ENCODE measurements at places on chromosomes 6 and 20.

DNA sequence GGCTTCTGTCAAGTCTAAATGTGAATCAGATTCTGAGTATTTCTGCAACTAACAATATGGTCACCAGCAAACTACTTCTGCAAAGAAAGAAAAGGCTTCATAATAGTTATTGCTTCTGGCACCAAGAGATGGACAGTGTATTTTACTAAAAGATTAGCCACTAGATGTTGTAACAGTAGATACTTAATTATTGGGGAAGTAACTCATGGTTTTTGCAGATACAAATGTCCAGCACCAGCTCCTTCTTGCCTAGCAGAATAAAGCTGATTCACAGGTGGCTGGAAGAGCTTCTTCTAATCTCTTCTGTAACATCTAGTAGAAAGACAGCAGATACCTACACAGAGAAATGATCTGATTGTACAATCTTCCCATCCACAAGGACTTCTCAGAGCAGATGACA is 21.2 kb downstream of the ATXN1 start:
- DNase-seq = no peak

GRCh38 chr20:46145713-46146112 is 27.6 kb downstream of the CD40 start:
- DNase-seq = no peak

- no peak for DNase-seq
Measured at GRCh38 chr20:47412083-47412482, 55.6 kb upstream of the ZMYND8 start.

GRCh38 chr6:16398587-16398986 is 160.2 kb downstream of the GMPR start:
- no peak for DNase-seq

- DNase-seq = no peak
Measured at GRCh38 chr20:33667245-33667675, 517 bp downstream of the ACTL10 start.

DNA sequence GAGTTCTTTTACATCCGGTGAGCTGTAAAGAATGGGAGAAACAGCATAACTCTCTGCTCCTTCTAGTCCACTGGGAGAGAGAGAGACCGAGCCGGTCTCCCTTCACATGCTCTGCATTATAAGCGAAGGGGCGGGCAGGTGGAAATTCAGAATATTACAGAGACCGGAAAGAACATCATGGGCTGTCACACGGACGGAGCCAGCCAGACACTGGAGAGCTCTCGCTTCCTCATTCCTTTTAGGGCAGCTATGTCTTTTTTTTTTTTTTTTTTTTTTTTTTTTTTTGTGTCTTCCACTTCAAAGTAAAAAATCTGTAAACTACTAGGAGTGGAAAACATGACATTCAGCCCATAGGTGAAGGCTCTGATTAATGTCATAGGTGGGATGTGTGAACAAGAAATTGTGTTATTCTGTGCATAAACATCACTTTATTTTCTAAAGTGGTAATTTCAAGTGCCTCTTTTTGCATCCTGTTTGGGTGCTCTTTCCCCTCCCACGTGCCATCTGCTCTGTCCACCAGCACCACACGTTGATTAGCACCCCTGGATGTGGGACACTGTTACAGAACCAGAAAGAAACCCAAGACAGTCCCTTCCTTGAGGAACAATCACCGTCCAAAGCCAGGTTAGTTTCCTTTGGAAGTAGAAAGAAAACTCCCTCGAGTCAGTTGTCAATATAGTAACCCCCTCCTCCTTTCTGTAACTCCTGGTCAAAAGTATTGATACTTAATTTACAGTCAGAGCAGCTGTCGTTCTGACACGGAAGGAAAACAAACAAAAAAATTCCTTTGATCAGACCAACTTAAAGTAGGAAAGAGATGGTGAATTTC is at the start of gene TAGAP:
TAGAP (minus strand) TSS at position 93 of the 829 bp plus-strand sequence. CDS start 845 bp downstream, outside the sequence.
- DNase-seq = peak; percentile 77

DNA sequence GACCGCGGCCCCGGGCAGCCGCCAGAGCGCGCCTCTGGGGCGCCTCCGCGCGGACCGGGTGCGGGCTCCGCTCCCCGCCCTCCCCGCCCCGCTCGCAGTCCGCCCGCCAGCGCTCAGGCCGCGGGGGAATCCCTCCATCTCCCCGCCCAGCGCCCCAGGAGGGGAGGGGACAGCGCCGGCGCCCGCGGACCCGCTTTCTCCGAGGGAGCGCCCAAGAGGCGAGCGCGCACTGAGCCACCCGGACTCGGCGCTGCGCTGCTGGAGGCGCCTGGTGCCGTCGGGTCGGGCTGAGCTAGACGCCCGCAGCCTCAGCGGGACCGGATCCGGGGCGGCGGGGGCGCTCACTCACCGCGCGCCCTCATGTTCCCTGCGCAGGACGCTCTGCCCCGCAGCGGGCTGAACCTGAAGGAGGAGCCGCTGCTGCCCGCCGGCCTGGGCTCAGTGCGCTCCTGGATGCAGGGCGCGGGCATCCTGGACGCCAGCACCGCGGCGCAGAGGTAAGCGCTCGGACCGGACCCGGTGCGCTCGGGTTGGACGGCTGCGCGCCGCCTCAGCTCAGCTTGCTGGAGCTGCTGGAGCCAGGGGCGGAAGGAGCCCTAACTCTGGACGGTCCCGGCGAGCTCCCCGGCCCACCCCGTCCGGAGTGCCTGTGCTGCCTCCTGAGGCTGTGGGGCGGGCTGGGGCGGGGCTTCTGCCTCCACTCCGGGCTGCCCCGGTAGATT is 867 bp downstream of the EBF4 start:
- peak; percentile 29 for DNase-seq

DNA sequence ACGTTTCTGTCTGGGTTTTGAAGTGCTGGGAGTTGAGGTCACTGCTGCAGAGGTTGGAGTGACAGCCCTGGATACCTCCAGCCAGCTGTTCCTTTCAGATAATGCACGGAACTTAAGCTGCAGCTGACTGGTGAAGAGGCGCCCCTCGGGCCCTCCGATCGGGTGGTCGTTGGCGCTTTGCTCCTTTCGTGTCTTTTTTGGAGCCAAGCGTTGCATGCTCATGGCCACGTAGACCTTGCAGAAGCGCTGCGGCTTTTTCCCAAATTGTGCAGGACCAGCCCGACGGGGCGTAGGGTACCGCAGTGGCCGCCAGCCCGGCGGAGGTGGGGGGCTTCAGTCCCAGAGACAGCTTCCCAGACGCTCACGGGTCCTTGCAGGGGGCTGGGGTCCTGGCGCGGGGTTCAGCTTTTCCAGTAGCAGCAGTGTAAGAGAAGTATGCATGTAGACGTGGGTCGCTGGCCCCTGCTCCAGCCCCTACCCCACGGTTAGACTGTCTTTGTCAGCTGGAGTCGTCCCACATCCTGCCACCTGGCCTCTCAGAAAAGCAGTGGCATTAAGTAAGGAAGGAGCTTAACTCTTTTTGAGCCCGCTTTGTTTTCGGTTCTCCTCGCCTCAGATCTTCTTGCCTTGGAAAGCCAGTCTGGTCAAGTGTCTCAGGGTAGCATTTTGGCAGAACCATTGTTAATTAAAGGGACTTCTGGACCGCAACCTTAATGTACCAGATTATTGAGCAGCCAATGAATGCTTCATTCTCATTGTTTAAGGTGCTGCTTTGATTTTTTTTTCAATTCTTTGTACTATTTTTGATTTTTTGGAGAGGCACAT is 838 bp downstream of the TNFAIP3 start:
- no peak for DNase-seq

DNA sequence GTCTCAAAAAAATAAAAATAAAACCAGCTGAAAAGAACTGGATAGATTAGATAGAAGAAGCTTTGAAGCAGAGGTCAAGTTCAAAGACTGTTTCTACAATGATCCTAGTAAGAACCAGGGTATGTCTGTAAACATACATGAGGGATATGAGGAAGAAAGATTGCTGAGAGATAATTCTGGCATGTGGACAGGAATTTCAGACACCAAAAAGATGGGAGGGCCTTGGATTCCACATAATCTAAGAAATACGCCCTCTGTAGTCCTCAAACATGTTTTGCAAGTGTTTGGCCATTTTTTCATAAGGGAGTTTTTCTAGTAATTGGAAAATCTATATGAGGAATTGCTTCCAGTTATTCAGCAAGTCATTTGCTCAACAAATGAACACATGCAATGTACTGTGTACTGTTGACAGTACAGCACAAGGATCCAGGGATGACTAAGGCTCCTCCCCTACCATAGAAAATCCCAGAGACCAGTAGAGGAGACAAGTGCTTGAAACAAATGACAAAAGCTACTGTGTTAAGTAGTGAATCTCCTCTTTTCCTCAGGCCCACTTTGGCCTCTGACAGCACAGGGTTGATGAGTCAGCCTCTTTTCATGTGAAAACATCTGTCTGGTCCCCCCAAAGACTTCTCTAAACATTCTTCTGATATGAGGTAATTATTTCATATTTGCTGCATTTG is 795.9 kb downstream of the MAFB start:
- DNase-seq = no peak

DNA sequence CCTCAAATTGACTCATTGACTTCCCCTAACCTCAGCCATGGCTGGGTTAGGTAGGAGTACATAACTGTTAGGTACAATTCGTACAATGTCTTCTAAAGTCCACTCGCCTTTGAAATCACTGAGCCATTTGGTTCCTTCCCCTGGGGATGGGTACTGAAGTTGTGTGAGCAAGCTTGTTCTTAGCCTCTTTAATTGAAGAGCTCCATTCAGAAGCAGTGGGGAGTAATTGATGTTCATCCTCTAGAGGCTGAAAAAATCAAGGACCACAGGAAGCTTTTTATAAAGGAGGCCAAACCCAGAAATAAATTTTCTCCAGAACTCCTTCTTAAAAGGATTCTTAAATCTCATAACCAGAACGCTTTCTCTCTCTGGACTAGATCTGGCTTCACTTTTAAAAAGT is 60.6 kb downstream of the ANKS1A start:
- no peak for DNase-seq
